ENCODE measurements at places on chromosomes 4 and X. TPM values are rescaled to one million over a fixed set of nuclear protein-coding genes. Genes with fewer than 3 reads are reported as not detected.

GRCh38 chr4:35757836-35758235 lies 486.5 kb downstream of the ARAP2 start:
- no peak for DNase-seq

DNA sequence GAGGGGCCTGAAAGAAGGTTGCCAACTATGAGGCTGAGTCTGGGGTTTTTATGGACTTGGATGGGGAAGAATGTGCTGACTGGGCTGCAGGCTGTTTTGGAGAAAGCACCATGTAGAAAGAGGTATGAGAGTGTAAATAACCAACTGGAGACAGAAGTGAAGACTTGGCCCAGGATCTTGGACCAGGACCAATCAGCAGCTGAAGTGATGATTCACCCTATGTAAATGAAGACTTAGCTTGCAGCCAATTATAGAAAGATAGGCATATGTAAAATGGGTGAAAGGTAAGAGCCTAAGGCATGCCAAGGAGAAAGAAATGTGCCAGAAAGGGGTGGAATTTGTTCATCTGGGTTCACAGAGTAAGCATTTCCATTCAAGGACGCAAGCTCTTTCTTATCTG lies 856.7 kb upstream of the PRKX start:
- no peak for DNase-seq

GRCh38 chrX:54181202-54181953 lies 1.7 kb downstream of the FAM120C start:
- DNase-seq = no peak

DNA sequence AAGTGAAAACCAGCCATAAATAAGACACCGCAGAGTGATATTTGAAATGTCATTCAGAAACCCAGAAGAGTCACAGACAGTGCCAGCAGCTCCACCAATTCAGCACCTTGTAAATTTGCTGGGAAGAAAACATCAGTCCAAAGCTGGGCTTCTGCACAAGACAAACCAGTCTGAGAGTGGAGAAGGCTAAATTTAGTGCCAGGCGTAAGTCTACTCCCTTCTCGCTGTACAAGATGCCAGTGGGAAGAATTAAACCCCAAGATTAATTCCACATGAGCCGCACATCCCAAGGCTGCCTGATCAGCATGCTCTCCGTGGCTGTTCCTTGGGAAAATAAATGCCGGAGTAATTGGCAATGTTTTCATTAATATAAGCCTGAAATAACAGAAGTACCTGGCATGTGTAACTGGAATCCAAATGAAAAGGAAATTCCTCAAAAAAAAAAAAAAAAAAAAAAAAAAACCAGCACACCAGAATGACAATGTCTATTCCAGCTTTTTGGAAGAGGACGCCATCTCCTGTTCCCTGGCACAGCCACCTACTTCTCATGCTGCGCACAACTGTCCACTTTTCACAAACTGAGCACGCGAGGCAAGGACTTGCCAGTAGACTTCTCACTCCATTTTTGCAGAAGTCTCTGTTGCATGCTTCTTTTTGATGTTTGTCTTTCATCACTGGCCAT lies 95.5 kb downstream of the NSUN7 start:
- no peak for DNase-seq

DNA sequence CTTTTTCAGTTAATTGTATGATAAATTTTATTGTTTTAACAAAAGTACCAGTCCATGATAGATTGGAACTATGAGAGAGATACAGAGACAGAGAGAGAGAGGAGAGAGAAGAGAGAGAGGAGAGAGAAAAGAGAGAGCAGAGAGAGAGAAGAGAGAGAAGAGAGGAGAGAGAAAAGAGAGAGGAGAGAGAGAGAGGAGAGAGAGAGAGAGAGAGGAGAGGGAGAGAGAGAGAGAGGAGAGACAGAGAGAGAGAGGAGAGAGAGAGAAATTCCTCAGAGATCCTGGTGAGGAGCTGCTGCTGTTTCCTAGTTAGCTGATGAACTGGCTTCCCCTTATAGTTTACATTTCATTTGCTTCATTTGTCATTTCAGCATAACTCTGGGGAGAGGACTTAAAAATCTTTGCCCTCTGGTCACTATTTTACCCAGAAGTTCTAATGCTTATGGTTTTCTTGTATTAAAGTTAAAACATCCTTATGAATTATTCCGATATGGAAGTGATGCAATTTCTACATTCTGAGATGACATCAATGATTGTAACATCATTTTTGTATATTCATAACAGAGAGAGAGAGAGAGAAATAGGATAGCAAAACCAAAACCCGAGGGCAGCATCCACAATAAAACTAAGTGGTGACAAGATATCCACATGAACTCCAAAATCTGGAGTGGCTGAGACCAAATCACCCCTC lies 10.8 kb downstream of the CTAG1A start:
- DNase-seq = no peak

DNA sequence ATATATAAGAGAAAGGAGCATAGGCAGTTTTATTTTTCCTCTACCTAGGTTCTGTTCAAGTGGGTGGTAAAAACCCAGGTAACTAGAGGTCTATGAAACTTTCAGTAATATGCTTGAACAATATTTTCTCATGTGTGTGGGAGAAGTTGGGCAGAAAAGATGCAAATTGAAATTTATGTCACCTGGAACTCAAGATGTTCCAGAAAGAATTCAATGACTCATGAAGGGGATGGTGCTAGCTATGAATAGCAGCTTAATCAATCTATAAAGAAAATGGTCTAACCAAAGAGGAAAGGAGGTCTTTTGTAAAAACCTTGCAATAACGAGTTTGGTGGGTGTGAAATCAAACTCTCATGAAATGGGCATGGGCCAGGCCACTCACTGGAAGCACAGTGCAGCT lies 263.8 kb downstream of the INPP4B start:
- DNase-seq = no peak

- DNase-seq = no peak
Measured at GRCh38 chr4:40586729-40587128, 42.9 kb downstream of the RBM47 start.

DNA sequence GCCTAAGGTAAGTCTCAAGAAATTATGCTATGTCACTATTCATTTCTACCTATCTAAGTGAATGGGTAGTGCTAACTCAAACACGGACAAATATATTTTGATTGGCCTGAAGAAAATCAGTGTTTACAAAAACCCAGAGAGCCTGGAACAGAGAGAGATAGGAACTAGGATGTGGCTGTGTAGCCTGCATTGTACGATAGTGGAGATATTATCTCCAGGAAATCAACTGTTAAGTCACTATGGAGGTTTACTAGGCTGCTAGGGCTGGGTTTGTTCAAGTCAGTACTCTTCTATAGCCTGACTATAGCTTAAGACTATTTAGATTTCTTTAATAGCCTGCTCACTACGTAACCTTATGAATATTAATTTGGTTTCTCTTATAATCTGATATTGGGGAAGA lies 127.9 kb downstream of the TACR3 start:
- no peak for DNase-seq

- DNase-seq = no peak
Measured at GRCh38 chrX:27953171-27953570, 28.1 kb downstream of the DCAF8L1 start.

GRCh38 chr4:2698951-2699505 lies 57.1 kb downstream of the TNIP2 start:
- no peak for DNase-seq

GRCh38 chr4:99405433-99406115 lies 29.6 kb downstream of the ADH7 start:
- DNase-seq = peak; percentile 43

DNA sequence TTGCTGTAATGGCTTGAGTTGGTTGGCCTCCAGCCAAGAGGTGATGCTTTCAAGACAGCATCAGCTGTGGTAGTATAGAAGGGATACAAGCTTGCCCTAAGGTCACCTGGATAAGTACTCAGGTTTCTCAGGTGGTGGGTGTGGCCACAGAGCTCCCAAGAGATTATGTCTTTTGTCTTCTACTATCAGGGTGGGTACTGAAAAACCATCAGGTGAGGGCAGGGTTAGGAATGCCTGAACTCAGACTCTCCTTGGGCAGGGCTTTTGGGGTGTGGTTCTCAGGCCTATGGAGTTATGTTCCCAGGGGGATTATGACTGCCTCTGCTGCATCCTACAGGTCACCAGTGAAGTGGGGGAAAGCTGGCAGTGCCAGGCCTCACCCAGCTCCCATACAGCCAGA lies 654.6 kb upstream of the GALNT7 start:
- no peak for DNase-seq

DNA sequence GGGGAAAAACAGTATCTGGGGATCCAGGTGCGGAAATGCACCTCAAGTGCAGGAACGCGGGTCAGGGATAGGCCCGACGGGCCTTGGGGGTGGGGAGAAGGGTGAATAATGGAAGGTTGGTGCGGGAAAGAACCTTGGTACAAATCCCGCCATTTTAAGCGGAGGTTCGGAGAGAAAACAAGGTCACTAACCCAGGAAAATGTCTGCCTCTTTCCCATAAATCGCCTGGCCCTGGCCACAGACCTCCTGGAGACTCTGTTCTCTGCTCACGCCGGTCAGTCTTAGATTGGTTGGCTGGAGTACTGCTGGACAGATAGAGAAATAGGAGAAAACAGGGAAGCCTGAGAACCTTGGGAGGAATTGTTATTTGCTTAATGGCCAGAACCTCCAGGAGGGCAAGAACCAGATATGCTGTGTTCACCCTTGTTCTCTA lies 897 bp upstream of the FBXL5 start:
- no peak for DNase-seq

- no peak for DNase-seq
Measured at GRCh38 chr4:748461-748860, 42.8 kb downstream of the PCGF3 start.

DNA sequence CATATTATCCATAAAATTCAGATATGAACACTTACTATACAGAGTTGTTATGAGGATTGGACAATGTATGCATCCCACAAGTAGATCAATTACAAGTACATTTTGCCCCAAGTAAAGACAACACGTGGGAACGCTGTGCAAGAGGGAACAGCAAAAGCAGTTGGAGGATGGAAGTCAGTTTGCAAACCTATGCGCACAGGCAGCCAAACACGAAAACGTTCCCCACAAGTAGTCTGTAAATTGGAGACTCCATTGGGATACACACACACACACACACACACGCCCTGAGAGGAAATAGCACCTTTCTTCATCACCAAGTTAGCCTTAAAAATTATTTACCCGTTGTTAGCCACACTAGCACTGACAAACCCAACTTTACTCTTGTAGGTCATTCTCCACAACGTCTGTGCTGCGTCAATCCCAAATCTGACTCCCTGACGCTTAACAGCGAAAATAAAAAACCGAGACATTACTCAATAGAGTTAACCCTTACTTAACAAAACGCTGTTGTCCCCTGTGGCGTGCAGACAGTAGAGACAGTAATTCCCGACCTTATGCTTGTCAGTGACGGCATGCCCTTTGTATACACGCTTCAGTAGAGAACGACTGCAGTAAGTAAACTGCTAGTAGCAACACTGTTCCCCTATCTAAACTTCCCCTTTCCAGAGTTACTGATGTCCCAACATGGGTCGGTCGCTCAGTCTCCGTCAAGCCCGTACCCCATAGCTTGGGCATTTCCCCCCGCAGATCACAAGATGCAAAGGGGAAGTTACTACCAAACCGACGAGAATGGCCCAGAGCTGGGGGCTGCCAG lies 730 bp downstream of the MANBA start:
- peak; percentile 77 for DNase-seq

DNA sequence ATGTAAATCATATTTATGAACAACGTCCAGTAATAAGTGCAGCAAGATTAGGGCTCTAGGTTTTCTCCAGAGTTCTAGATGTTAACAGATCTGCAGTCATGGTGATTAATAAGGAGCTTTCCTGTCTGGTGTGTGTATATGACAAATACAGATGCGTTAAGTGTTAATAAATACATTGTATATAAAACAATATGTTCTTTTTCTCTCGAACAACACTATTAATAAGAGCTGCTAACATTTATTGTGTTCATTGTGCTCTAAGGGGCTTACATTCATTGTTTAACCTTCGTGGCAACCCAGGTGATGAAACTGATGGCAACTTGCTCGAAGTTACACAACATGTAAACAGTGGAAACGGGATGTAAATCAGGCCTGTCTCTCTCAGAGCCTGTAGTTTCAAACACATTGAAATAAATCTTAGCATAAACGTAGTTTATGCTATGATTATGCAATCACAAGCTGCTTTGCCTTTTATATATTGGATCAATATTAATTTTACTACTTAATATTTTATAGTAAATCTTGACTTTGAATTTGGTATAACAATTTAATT lies 547 bp upstream of the CLGN start:
- DNase-seq = no peak

- DNase-seq = no peak
Measured at GRCh38 chr4:177967328-177967727, 525.1 kb upstream of the AGA start.

- DNase-seq = no peak
Measured at GRCh38 chrX:24759786-24760185, 66.1 kb downstream of the POLA1 start.

- no peak for DNase-seq
Measured at GRCh38 chr4:164396439-164396838, 357.5 kb upstream of the SMIM31 start.

- DNase-seq = no peak
Measured at GRCh38 chr4:52369649-52370048, 289.5 kb downstream of the USP46 start.

- no peak for DNase-seq
Measured at GRCh38 chr4:95409127-95409526, 139.6 kb downstream of the UNC5C start.

GRCh38 chr4:138663883-138664282 lies 351.7 kb upstream of the NOCT start:
- DNase-seq = no peak

DNA sequence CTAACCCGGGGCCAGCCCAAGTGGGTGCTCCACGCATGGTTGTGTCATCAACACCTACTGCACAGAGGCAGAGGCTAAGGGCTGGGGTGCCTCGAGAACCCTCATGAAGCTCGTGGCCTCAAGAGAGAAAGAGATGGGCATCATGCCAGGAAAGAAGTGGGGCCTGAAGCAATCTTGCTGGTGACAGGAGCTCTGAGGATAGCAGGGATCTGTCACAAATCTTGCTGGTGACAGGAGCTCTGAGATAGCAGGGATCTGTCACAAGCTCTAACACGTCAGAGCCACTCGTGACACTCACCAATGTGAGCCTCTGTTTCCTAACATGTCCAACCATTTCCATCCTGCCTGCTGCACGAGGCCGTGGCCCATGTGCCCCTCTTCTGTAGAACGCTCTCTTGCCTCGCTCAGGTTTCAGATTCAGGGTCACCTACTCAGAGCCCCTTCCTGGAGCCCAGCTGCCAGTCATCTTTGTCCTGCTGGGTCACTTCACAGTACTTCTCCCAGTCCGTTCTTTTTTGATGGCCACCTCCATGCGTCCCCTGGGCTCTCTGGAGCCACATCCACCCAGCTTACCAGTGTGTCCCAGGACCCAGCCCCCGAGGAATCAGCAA lies 21.1 kb downstream of the PNMA6E start:
- no peak for DNase-seq

GRCh38 chrX:21959362-21960051 lies 19.0 kb downstream of the SMS start:
- no peak for DNase-seq

- DNase-seq = no peak
Measured at GRCh38 chr4:161203865-161204264, 959.9 kb downstream of the FSTL5 start.

GRCh38 chr4:125551466-125551865 lies 236.7 kb downstream of the FAT4 start:
- no peak for DNase-seq

- DNase-seq = no peak
Measured at GRCh38 chr4:158090323-158090722, 82.5 kb downstream of the GASK1B start.

The PABPC4L gene
- polyA plus RNA-seq = not detected

The GSPT2 gene
- polyA plus RNA-seq = 7.3 TPM

The CTAG1B gene
- not detected for polyA plus RNA-seq

The USP38 gene
- 26.2 TPM for polyA plus RNA-seq

The FREM3 gene
- polyA plus RNA-seq = not detected

The TLR8 gene
- polyA plus RNA-seq = not detected

The ERAS gene
- not detected for polyA plus RNA-seq

The STOX2 gene
- polyA plus RNA-seq = not detected

The DIPK2B gene
- not detected for polyA plus RNA-seq
